ENCODE measurements at places on chromosomes 4 and X. TPM values are rescaled to one million over a fixed set of nuclear protein-coding genes. Genes with fewer than 3 reads are reported as not detected.

DNA sequence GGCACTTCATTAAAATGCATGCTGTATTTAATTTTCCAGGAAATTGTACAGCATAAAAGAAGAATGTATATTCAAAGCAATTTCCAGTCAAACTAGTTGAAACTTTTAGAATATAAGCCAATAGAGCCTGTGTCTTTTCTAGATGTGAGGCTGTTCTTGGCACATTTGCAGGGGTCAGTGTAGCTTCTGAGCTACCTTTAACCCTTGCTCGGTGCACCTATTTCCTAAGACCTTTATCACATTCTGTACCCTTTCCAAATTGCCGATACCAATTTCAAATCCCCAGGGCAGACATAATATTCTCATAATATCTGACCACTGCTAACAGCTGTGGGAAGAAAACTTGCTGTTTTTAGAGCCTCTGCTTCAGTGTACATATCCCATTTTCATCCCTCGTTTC, 43.2 kb downstream of the DCAF8L2 start:
- no peak for DNase-seq

GRCh38 chr4:149980941-149981340, 97.3 kb upstream of the DCLK2 start:
- DNase-seq: no peak

DNA sequence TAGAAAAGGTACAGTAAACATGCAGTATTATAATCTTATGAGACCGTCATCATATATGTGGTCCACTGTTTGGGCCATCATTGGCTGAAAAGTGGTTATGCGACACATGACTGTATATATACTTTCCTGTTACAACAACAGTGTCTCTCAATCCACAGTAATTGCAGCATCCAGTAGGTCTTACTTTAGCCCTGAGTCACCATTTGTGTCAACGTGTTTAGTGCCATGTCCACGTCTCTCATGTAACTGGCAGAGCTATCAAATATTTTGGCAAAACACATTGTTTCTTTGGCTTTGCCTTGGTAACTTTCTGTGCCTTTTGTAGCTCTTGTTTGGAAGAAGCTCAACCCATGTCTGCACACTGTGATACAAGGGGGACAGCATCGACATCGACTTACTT, 73.8 kb downstream of the CD38 start:
- DNase-seq: no peak

GRCh38 chr4:68878048-68878447, 62.3 kb downstream of the UGT2B10 start:
- DNase-seq: no peak

- no peak for DNase-seq
These were observed 351.4 kb downstream of the PTTG2 start for GRCh38 chr4:38311495-38312126.

GRCh38 chr4:95066050-95066449, 308.3 kb downstream of the BMPR1B start:
- DNase-seq: no peak

DNA sequence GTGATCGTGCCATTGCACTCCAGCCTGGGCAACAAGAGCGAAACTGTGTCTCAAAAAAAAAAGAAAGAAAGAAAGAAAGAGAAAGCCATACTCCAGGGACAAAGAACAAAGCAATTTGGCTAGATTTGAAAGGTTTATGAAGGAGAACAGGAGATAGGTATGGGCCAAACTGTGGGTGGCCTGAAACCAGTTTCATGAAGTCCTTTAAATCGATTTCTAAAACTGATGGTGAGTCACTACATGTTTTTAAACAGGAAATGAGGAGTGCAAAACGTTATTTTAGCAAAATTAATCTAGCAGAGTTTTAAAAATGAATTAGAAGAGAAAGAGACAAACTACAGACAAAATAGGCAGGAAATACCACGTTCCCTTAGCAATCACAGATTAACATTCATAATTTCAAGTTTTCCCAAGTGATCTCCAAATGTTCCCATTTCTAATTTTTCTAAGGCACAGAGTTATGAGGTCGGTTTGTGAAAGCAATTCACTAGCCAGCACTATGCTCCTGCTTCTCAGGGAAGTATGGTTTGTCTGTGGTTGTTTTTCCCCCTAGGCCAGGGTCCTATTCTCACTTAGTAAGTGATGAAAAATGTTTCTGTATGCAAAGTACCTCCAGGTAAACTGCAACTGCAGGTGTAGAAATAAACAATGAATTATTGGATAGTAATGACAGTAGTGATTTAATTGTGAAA, 190.6 kb downstream of the PPP3CA start:
- DNase-seq: no peak

DNA sequence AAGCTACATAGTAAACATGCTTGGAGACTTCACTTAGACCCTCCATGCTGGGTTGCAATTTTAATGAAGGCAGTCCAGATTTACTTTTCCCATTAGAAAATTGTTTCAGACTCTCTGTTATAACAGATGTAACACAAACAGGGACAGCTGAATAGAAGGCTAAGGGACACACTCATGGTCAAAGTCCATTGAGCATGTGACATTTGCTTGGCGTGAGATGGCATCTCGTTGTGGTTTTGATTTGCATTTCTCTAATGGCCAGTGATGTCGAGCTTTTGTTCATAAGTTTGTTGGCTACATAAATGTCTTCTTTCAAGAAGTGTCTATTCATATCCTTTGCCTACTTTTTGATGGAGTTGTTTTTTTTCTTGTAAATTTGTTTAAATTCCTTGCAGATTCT, 358.2 kb upstream of the CLNK start:
- DNase-seq: no peak

- DNase-seq: no peak
These were observed 42.9 kb upstream of the DDX60 start for GRCh38 chr4:168361365-168362024.

DNA sequence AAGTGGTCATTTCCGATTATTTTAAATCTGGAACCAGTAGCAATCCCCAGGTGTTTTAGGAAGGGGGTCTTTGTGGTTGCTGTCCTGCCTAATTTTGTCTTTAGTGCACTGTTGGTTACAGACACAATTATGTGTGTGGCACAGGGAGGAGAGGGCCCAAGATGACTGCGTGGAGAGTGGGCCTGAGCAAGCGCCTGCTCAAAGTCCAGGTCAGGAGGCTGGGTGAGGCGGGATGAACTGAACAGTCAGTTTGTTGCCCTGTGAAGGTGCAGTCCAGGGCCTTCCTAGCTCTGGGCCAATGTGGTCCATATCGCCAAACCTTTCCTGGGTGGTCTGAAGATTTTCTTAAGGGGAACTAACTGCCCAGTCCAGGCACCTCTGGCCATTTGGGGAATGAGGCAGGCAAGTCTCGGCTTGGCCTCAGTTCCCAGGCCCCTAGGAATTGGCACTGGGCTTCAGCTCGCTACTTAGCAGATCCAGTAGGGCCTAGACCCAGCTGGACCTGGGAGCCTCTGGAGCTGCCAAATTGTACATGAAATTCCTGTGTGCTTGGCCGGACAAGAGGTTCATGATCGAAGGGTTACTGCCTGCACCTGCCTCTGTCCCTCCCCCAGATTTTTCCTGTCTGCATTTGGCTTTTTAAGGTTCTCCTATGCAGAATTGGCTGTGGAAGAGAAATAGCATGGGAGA, 47.6 kb downstream of the ANAPC4 start:
- no peak for DNase-seq

GRCh38 chr4:146633471-146633800, 5.3 kb upstream of the POU4F2 start:
- DNase-seq: no peak

DNA sequence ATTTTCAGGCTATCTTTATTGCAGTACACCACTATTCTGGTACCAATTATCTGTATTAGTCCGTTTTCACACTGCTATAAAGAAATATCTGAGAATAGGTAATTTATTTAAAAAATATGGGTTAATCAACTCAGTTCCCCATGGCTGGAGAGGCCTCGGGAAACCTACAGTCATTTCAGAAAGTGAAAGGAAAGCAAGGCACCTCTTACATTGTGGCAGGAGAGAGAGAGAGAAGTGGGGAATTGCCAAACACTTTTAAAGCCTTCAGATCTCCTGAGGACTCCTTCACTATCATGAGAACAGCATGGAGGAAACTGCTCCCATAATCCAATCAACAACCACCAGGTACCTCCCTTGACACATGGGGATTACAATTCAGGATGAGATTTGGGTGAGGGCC, 54.7 kb downstream of the AMER1 start:
- DNase-seq: no peak

- DNase-seq: no peak
These were observed 473.9 kb downstream of the GALNTL6 start for GRCh38 chr4:172287117-172287516.

DNA sequence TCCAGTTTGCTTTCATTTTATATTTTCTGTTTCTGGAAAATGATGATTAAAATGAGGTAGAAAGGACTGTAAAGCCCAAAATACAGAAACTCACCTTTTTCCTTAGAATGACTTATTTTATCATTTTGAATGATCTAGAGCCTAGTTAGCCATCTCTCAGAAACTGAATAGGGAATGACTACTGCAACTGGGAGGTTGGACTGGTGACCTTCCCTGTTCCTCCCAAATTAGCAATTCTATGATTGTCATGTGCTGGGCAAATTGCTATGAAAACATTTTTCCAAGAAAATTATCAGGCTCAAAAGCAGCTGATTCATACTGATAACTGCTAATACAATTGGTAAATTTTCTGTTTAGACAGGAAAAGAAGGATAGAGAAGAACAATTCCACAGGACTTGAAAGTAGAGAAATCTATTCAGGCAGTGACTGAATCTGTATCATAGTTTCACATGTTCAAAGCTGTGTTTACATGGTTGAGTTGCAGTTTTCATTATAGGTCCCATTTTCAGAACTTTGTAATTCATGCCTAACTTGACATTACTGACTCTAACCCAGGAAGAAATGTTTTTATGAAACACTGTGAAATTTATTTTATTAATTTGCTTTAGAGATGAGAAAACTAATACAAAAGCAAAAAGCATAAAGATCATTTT, 43.4 kb upstream of the SEC24B start:
- no peak for DNase-seq

GRCh38 chr4:123299212-123299691, 97.3 kb upstream of the SPRY1 start:
- peak; percentile 21 for DNase-seq

DNA sequence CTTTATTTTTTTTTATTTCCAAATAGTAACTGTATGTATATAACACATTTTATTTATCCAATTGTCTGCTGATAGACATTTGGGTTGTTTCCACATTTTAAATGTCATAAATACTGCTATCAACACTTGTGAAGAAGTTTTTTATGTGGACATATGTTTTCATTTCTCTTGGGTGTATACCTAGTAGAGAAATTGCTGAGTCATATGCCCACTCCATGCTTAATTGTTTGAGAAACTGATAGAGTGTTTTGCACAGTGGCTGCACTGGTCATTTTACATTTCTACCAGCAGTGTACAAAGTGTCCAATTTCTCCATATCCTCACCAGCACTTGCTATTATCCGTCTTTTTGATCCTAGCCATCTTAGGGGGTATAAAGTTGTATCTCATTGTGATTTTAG, 567.8 kb downstream of the GBA3 start:
- DNase-seq: no peak

- DNase-seq: peak; percentile 70
These were observed 3.8 kb upstream of the ADH1B start for GRCh38 chr4:99324979-99325378.

GRCh38 chrX:139196890-139197289, 333.6 kb upstream of the F9 start:
- DNase-seq: no peak

GRCh38 chrX:56385336-56385735, 153.2 kb downstream of the KLF8 start:
- DNase-seq: no peak

- DNase-seq: no peak
These were observed 348.2 kb upstream of the GRIA3 start for GRCh38 chrX:122835886-122836285.

GRCh38 chr4:122577808-122578781, 42.8 kb downstream of the IL21 start:
- DNase-seq: no peak

GRCh38 chrX:77436271-77436670, 10.9 kb upstream of the FGF16 start:
- no peak for DNase-seq

DNA sequence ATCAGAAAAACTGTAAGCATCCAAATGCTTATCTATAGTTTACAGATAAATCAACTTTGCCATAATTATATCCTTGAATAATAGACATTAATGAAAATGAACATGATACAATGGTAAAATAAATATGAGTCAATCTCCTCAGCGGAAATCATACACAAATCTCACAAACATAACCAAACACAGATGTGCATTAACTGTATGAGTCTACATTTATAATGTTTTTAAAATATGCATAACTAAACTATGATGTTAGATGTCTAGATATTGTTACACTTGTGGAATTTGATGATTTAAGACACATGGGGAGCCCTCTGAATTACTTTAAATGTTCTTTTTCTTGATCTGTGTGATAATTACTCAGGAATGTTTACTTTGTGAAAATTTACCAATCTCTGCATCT, 951.2 kb downstream of the TECRL start:
- no peak for DNase-seq

DNA sequence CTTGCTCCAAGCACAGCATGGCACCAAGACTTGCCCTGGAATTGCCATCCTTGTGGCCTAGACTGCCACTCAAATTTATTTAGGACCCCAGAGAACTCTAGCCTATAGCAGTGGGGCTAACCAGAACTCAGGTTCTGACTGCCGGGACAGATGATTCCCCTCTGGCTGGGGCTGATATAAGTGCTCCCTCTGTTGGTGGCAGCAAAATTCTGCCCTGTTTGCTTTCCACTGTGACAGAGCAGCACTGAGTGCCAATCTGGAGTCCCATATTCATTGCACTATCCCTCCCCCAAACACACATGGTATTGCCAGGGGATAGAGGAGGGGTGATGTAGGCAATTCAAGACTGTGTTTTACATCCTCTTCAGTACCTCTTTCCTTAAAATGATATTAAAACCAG, 1081.9 kb downstream of the FAT4 start:
- no peak for DNase-seq

DNA sequence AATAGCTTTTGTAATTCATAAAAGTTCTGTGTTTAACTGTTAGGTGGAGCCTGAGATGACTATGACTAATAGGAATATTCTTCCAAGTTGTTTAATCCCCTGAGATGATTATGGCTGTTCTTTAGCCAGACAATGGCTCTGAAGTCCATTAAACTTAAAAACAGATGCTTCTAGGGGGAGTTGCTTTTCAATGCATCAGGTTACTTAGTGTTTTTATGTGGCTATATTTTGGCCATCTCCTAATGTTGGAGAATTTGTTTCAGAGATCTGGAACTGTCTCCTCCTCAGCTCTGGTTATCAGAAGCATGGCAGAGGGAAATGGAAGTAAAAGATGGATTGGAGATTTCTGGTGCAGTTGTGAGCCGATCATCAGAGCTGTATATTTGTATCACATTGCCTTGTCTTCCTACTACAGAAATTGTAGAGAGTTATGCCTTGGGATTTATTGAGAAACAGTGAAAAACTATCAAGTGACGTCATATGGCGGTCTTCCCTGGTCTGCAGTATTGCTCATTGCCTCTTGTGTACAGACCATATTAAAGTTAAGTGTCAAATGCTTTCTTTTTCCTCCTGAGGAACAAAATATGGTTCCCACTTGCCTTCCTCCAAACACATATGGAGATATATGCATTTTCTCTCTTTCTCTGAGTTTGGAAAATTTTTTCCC, 29.8 kb downstream of the SGMS2 start:
- DNase-seq: no peak

- DNase-seq: no peak
These were observed 25.8 kb downstream of the TENM3 start for GRCh38 chr4:182268966-182269365.

Gene FAT4
- 15.4 TPM for polyA plus RNA-seq

Gene MAGEB10
- polyA plus RNA-seq: not detected

Gene TMPRSS11A
- polyA plus RNA-seq: not detected

Gene KANTR
- 3.8 TPM for polyA plus RNA-seq

Gene PI4K2B
- 8.0 TPM for polyA plus RNA-seq

Gene SPANXN4
- not detected for polyA plus RNA-seq

Gene MAPK10
- 16.3 TPM for polyA plus RNA-seq

Gene BCLAF3
- 2.8 TPM for polyA plus RNA-seq

Measured in AG04450 (cell line).